ENCODE measurements at places on chromosomes 5 and 9.

DNA sequence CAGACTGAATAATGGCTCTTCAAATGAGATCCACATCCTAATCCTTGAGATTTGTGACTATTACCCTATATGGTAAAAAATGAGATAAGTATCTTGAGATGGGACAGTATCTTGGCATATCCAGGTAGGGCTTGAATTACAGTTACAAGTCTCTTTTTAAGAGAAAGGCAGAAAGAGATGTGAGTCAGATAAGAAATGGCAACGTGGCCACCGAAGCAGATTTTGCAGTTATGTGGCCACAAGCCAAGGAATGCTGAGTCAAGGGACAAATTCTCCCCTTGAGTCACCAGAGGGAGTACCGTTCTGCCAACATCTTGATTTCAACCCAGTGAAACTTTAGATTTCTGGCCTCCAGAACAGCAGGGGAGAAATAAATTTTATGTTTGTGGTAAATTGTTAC is 1983.0 kb upstream of the C9orf72 start:
- no peak for DNase-seq

- DNase-seq, result no peak
Observed at GRCh38 chr5:158586054-158586453, 513.7 kb downstream of the EBF1 start.

- DNase-seq, result no peak
Observed at GRCh38 chr5:76724871-76725270, 8.9 kb downstream of the F2R start.

DNA sequence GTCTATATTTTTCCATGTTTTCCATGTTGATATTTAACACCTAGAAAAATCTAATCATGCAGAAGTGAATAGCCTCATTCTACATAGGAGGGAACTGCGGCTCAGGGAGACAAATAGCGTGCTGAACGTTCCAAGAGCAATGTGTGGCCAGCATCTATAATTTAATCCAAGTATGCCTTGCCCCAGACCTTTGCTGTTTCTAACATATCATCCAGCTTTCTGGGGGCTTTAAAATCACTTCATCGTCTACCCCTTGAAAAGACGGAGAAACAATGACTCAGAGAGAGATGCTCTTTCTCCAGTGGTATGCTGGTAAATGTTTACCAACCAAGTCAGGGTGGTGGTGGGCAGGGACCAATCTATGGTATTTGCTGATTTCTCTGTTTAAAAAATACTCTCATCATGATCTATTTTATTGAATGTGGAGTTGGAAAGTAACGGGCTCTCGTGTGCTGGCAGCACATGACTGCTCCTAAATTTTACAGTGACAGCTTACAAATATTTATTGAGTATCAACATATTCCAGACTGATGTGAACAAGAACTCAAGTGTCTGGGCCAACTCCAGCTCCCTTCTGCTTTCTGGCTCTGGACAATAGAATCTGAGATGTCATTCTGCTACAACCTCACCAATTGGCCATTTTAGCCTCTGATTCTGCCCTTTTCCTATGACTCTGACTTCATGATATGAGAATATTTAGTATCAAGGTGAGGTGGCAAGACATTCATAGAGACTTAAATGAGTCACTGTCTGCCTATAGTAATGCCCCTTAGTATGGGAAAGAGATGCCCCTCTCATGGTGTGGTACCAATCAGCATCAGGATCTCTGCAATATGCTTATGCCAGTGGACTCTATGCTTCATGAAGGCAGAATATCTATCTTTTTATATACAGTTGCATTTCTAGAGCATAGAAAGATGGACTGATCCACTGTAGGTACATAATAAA is 407.4 kb upstream of the TNC start:
- DNase-seq, result no peak

- DNase-seq, result no peak
Observed at GRCh38 chr9:106779796-106780195, 83.2 kb upstream of the ZNF462 start.

- DNase-seq, result no peak
Observed at GRCh38 chr9:117103438-117104110, 311.3 kb downstream of the ASTN2 start.

DNA sequence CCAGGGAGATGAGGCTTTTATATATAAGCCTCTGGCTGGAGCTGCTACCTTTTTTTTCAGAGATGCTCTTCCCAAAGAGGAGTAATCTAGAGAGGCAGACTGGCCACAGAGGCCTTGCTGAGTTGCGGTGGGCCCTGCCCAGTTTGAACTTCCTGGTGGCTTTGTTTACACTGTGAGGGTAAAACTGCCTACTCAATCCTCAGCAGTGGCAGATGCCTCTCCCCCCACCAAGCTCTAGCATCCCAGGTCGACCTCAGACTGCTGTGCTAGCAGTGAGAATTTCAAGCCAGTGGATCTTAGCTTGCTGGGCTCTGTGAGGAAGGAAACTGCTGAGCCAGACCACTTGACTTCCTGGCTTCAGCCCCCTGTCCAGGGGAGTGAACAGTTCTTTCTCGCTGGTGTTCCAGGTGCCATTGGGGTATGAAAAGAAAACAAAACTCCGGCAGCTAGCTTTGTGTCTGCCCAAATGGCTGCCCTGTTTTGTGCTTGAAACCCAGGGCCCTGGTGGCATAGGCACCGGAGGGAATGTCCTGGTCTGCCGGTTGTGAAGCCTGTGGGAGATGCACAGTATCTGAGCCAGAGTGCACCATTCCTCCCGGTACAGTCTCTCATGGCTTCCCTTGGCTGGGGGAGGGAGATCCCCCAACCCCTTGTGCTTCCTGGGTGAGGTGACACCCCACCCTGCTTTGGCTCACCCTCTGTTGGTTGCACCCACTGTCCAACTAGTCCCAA is 219.5 kb upstream of the IZUMO3 start:
- no peak for DNase-seq

- no peak for DNase-seq
Observed at GRCh38 chr5:173411791-173412555, 83.8 kb upstream of the STC2 start.

DNA sequence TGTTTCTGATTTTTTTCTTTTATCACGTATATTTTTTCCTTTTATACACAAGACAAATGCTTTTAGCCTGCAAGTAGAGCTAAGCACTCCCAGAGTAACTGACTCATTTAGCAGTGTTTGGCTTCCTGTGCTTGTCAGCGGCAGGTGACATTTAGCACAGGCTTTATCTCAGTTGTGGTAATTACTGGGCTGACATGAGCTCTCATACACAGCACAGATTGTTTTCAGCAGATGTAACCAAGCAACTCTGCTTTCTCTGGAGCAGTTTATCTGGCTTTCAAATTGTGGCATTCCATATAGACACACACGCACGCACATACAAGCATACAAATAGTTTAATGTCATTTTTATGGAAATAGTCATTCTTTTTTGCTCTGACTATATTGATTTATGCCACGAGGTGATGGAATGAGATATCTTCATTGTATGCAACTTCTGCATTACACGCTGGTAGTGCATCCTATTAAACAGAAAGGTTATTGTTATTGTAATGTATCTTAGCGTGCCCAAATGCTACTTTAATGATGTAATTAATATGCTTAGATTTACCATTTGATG is 379.0 kb upstream of the GRAMD2B start:
- DNase-seq, result no peak

DNA sequence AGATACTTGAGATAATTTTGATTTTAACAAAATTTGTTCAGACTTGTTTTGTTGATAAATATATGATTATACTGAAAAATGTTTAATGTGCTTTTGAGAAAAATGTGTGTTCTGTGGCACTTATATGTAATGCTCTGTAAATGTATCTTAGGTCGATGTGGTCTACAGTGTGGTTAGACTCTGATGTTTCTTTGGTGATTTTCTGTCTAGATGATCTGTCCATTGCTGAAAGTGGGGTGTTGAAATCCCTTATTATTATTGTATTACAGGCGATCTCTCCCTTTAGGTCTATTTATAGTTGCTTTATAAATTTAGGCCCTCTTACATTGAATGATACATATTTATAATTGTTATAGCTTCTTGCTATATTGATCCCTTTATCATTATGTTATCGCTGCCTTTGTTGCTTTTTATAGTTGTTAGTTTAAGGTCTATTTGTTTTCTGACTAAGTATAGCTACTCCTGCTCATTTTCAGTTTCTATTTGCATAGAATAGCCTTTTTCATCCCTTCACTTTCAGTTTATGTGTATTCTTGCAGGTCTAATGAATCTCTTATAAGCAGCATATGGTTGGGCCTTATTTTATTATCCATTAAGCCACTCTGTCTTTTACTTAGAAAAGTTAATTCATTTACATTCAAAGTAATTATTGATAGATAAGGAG is 124.3 kb downstream of the MRPS30 start:
- no peak for DNase-seq

- DNase-seq, result no peak
Observed at GRCh38 chr5:179867079-179867465, 8.5 kb upstream of the MRNIP start.

- no peak for DNase-seq
Observed at GRCh38 chr9:82110881-82111280, 122.3 kb downstream of the SPATA31D1 start.

DNA sequence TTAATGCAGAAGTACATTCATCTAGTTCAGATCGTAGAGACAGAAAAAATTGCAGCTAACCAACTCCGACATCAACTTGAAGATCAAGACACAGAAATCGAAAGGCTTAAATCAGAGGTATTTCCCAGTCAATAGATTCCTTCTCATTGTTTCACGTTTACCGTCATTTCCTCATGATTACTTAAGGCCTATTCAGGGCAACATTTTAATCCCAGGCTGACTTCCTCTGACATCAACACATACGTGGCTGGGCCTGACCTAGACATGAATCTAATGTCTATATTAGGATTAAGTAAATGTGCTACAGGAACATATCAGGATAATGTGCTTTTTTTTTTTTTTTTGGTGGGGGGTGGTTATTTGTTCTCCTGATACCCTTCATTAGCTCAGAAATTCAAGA is 107.9 kb downstream of the RASGRF2 start:
- DNase-seq, result no peak

DNA sequence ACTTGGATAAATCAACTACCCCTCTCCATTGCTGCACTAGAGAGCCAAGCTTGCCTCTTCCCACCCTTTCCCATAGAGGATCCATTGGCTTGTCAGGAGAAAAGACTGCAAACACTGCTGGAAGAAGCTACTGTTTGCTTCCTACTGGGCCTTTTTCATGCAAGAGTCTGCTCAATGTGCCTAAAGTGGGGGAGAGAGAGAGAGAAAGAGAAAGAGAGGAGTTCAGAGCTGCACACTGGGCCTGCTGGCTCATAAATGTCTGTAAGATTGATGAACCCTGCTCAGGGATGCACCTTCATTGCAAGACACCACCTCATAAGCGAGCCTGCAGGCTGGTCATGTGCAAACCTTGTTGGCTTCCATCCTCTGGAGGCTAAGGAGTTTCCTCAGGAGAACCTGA is 269.4 kb downstream of the ZNF608 start:
- DNase-seq, result no peak

- no peak for DNase-seq
Observed at GRCh38 chr9:79567671-79568098, 4.1 kb upstream of the TLE4 start.

GRCh38 chr9:37623267-37623666 is 27.5 kb upstream of the FRMPD1 start:
- no peak for DNase-seq

GRCh38 chr5:89545076-89545475 is 662.1 kb upstream of the MEF2C start:
- no peak for DNase-seq

DNA sequence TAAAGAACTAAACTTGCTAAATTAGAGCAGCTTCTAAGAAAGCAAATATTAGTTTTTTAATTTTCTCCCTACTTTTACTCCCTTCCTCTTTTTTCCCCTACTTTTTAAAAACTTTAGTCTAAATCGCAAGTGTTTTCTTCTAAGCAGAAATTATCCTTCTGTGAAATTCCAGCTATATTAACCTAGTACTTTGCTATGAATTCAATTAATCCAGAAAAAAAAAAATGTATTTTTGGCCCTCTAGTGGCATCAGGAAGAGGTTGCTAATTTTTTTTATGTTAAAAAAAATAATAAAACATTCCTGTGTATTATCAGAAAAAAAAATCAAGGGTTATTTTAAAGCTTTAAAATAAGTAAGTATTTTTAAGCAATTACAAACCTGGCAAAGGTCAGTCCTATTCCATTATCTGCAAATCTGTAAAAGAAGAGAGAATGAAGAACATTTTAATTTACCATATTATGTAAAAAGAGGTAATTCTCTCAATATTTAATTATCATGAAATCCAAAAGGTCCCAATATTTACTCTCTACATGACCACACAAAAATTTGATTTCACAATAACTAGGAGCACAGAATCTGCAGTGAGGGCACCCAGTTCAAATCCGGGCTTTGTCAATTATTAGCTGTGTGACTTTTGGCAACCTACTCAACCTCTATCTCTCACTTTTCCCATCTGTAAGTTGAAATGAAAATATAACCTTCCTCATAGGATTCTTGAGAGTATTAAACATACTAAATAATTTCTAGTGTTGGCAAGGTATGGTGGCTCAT is 52.0 kb downstream of the CEMIP2 start:
- DNase-seq, result no peak

GRCh38 chr5:125408448-125409233 is 662.2 kb upstream of the ZNF608 start:
- no peak for DNase-seq

DNA sequence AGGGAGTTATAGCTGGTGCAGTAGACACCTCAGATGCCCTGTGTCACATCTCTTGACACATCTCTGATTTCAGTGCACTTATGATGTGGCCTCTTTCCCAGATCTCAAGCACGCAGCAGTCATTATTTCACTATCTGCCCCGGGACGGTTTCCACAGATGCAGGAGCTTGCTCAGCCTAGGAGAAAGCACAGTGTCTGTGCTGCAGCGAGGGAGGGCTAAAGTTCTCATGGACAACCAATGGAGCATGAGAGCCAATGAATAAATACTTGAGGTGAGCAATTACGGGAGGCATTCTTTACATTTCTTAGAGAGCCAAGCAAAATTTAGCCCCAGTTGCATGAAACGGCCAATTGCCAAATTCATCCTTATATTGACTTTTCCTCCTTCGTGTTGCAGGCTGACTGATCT is 7.4 kb upstream of the MOB3B start:
- no peak for DNase-seq

- DNase-seq, result no peak
Observed at GRCh38 chr9:73412874-73413273, 261.2 kb downstream of the ANXA1 start.

DNA sequence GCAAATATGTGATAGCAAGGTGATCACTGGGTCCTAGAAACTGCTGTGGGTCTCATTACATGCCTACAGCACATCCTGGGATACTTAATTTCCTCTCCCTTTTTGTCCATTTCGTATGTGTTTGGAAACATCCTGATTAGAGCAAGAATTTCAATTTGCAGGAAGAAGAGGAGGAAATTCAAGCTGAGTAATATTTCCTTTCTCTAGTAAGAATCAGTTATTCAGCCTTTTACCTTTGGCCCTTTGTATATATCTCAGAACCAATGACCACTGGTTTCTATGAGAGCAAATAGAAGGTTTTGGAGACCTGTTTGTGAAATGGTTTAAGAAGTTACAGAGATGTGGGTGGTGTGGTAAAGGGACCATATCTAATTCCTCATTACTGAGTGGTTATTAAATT is 171.6 kb downstream of the RMI1 start:
- no peak for DNase-seq

- no peak for DNase-seq
Observed at GRCh38 chr5:168165977-168166376, 125.5 kb upstream of the WWC1 start.
